ENCODE measurements at places on chromosomes 6 and 20.

GRCh38 chr6:20610636-20611370, 76.5 kb downstream of the CDKAL1 start:
- peak; percentile 43 for DNase-seq

- DNase-seq = no peak
Measured at GRCh38 chr6:104477569-104477968, 382.1 kb downstream of the HACE1 start.

DNA sequence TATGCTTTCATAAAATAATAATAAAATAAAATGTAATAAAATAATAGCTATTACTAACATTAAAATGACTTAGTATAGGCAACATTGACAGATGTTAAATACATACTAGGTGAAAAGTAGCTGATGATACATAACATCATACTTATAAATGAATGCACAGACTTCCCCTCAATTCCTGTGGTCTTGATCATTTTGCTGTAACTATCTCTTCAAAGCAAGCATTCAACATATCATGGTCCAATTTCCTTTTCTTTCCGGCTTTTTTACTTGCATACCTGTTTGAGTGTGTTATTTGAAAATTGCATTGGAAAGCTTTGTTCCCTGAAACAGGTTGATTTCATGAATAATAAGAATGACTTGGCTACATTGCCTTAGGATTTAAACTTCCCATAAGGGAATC, 309.3 kb downstream of the HDGFL1 start:
- no peak for DNase-seq

- peak; percentile 27 for DNase-seq
Measured at GRCh38 chr20:53706466-53707370, 113.1 kb upstream of the ZNF217 start.

DNA sequence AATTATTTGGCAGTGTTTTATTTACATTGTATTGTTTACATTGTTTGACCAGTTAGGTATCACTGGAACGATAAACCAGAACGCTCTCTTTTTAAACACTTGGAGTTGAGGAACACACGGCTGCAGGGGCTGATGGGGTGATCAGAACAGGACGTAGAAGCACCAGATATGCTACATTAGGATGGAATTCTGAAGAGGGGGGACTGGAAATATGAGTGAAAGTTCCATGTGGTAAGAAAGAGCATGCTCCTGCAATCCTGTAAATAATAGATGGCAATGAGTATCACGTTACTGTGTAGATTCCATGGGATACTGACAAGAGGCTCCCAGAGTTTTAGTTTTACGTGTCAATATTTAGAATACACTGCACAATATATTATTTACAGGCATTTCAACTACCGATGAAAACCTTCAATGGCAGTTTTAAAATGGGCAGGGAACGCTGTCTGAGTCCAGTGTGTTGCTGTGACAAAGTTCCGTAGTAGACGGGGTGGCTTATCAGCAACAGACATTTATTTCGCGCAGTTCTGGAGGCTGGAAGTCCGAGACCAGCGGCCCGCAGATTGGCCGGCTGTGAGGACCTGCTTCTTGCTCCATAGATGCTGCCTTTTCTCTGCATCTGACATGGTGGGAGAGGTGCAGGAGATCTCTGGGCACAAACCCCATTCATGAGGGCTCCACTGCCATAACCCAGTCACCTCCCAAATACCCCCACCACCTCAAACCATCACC, 43.1 kb downstream of the SYNJ2 start:
- no peak for DNase-seq

DNA sequence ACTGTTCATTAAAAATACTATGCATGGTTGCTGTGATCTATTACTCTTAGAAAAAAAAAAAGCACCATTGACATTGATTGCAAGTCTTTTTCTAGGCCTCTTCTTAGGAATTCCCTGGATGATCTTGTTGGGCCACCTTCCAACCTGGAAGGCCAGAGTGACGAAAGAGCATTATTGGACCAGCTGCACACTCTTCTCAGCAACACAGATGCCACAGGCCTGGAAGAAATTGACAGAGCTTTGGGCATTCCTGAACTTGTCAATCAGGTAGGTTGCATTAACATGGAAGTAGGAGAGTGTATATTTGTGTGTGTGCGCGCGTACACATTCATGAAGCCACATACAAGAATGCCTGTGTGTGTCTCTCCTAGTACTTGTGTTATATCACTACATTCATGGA, 140.4 kb downstream of the NCOA3 start:
- no peak for DNase-seq

DNA sequence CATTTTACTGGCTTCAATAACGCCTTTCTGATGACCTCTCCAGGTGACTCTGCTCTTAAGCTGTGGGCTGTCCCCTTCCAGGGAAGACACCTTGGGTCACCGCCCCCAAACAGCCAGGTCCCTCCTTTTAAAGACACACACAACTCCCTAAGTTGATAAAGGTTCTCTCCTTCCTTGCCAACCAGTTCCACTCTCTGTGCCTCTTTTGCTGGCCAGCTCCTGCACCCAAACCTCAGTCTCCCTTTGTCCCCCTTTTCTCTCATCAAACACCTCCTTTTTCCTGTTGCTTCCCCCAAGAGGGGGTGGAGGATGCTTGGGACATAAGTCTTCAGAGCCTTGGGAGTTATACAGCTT, 1.0 kb downstream of the NCOA6 start:
- DNase-seq = peak; percentile 64

DNA sequence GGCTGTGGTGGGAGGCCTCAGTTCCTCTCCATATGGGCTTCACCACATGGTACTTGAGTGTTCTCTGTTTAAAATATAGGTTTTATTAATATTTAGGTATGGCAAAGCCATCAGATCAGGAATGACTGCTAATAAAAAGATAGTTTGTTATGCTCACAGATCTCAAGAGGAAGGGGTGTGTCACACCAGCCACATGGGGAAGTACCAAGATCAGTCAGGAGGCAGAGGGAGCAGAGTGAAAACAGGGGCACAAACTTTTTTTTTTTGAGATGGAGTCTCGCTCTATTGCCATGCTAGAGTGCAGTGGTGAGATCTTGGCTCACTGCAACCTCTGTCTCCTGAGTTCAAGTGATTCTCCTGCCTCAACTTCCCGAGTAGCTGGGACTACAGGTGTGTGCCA, 92.1 kb upstream of the GCM1 start:
- DNase-seq = no peak

DNA sequence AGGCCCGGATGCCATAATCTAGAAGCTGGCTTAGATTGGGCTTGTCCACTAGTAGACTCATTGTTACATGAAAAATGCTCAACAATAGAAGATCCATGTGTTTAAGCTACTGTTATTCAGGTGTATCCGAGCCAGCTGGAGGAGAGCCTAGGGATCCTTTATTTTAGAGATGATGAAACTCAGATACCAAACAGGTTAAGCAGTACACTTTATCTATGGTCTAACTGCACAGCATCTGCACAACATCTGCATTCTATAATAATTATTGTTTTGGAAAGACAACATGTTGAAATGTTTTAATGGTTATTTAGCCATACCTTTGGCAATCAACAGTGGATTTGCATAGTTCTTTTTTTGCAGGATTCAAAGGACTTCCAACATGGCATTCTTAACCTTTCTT, 134.1 kb downstream of the RFPL4B start:
- no peak for DNase-seq

DNA sequence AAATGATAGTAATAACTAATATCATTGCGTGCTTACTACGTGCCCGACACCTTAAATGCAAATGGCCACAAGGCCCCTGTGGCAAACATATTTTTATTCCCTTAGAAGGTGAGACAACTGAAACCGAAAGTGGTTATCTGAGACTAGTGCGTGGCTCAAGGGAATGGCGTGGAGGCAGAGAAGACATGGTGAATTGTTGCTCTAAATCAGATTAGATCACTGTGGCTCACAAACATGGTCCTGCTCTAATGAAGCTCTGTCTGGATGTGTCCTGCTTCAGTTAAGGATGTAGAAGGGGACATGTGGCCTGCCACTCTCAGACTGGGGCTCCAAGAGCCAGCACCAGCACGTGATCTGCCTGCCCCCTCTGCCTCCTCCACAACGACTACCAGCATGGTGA, 124.2 kb upstream of the GMDS start:
- DNase-seq = no peak

DNA sequence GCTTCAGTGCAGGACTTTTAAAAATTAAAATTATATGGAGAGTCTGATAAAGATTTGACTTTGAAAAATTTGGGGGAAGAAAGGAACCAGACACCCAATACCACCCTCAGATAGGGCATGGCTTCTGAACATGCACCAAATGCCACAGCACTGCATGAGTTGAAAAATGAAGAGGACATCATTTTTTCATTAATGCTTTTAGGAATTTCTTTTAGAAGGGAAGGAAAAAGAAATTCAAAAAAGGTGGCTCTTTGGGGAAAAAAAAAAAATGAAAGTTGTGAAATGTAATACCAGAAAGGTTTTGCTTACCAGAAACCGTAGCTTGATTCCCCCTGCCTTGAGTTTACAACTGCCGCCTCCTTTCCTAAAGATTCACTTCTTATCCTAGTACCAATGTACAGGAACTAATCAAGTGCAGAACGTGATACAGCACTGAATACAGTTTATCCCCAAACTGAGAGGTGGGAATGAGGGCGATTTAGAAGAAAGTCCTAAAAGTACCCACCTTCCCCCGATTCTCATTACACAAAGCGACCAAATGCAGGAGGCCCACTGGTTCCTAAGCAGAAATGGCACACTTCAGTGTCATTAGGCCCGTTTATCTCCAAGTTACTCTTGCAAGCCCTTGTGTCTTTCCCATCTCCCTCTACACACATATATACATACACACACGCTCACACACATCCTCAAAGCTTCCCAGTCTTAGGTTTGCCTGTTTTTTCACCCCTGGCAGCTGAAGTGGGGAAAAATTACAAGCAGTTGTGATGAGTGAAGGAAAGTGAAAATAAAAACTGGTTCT, 2.8 kb downstream of the PPP1R10 start:
- DNase-seq = no peak

GRCh38 chr20:13821876-13822275, 37.0 kb downstream of the NDUFAF5 start:
- no peak for DNase-seq

DNA sequence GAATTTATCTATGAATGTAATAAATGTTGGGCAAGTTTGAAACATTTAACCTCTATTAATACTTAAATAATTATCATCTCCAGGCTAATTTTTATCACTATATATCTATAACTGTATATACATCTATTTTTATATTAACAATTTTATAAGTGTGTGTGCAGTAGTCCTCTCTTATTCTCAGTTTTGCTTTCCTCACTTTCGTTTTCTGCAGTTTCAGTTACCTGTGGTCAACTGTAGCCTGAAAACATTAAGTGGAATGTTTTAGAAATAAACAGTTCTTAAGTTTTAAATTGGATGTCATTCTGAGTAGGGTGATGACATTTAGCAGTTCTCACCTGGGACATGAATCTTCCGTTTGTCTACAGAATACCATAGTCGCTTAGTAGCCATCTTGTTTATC, 379.4 kb upstream of the MAN1A1 start:
- no peak for DNase-seq

GRCh38 chr6:11609324-11610071, 71.9 kb downstream of the TMEM170B start:
- DNase-seq = peak; percentile 72

Data from HAP-1 (cell line).